Kidney epithelial cell (primary cell): ENCODE measurements at places on chromosomes 11 and 22. TPM values are rescaled to one million over a fixed set of nuclear protein-coding genes. Genes with fewer than 3 reads are reported as not detected.

DNA sequence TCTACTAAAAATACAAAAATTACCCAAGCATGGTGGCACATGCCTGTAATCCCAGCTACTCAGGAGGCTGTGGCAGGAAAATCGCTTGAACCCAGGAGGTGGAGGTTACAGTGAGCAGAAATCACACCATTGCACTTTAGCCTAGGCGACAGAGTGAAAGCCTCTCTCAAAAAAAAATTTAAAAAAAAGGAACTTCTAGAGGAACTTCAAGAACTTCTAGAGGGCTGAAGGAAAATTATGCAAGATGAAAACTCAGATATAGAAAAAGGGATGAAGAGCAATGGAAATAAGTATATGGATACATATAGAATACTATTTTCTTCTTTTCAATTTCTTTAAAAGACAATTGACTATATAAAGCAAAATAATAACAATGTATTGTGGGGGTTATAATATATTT lies 51.2 kb upstream of the PRR5 start:
- DNase-seq, result no peak

OR10G4 gene
- total RNA-seq, result not detected in 2 replicates

USH1C gene
- 0.75 and 1.8 TPM in 2 replicates for total RNA-seq

GRCh38 chr11:131748151-131749050 lies 378.0 kb downstream of the NTM start:
- no peak for DNase-seq

- DNase-seq, result peak; percentile 38
These were observed 46.2 kb downstream of the SHANK2 start for GRCh38 chr11:71206186-71206585.

SEC14L3 gene
- not detected in 2 replicates for total RNA-seq

LRP4 gene
- 6.1 and 9.9 TPM in 2 replicates for total RNA-seq

GRCh38 chr11:20770414-20770946 lies 101.1 kb downstream of the NELL1 start:
- no peak for DNase-seq

DNA sequence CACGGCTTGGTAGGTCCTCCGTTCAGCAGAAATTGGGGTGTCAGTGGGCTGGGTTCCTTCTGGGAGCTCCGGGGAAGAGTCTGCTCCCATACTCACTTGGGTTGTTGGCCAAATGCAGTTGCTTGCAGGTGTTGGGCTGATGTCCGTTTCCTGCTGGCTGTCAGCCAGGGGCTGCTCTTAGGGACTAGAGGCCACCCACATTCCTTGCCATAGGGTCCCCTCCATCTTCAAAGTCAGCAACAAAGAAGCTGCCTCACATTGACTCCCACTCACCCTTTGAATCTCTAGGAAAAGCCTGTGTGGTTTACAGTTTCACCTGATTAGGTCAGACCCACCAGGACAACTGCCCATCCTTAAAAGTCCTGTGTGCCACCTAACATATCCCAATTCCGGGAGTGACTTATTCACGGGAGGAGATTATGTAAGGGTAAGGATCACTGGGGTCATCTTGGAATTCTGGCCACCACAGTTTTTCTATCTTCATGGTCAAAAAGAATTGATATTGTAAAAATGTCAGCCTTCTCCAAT lies 43.0 kb downstream of the TPCN2 start:
- no peak for DNase-seq
